ENCODE measurements at places on chromosomes 11 and 22. TPM values are rescaled to one million over a fixed set of nuclear protein-coding genes. Genes with fewer than 3 reads are reported as not detected.
A peak's percentile ranks its signal among the peaks of the same experiment; 100 is the strongest.

DNA sequence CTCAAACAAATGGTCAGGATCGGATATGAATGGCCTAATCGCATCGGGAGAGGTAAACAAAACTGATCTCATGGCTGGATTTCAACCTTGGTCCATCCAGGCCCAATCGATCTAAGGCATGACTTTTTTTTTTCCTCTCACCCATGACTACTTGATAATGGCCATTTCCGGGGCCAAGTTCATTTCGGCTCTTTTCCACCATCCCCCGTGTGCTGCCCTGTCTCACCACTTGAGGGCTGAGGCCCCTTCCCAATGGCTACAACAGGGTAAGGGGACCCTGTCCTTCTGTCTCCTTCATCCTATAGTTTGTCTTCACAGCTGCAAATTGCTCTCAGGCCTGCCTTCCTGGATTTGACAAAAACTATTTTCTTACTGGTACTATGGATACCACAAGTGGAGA is 26.7 kb downstream of the GRAP2 start:
- DNase-seq: no peak

Gene PDGFB
- polyA plus RNA-seq: 16.6 TPM

Gene NAV2
- polyA plus RNA-seq: 21.0 TPM

- peak; percentile 28 for DNase-seq
Measured at GRCh38 chr22:50696799-50697561, 24.4 kb downstream of the SHANK3 start.

Gene P4HA3
- polyA plus RNA-seq: 1.8 TPM

Gene TUB
- 25.4 TPM for polyA plus RNA-seq

DNA sequence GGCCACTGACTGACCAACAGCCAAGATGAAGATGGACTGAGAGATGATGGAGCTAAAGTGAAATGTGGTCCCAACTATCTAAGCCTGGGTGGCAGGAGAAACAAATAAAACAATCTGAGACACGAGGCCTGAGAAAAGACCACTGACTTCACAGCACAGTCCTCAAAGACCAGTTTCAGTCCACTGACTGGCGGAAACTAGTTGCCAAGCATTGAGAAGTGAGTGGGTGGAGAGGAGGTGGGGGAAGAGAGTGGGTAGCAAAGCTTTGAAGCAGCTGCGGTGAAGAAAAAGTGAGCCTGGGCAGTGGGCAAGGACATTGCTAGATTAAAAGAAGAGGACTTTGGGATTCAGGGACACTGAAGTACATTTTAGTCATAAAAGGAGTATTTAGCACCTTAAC is 1.9 kb downstream of the MS4A1 start:
- DNase-seq: no peak

Gene OR56B1
- not detected for polyA plus RNA-seq
